GM10248 (cell line): ENCODE measurements at places on chromosomes 5 and 9.

GRCh38 chr9:38281196-38281595 is 111.3 kb upstream of the ALDH1B1 start:
- DNase-seq: no peak

- DNase-seq: no peak
These were observed 726.0 kb downstream of the DNAH5 start for GRCh38 chr5:13218518-13218917.

- no peak for DNase-seq
These were observed 188.3 kb downstream of the GABBR2 start for GRCh38 chr9:98520221-98520960.

GRCh38 chr5:76816110-76816831 is 2.6 kb upstream of the F2RL1 start:
- DNase-seq: no peak

- DNase-seq: no peak
These were observed 83.8 kb upstream of the FAM169A start for GRCh38 chr5:74949976-74950375.

DNA sequence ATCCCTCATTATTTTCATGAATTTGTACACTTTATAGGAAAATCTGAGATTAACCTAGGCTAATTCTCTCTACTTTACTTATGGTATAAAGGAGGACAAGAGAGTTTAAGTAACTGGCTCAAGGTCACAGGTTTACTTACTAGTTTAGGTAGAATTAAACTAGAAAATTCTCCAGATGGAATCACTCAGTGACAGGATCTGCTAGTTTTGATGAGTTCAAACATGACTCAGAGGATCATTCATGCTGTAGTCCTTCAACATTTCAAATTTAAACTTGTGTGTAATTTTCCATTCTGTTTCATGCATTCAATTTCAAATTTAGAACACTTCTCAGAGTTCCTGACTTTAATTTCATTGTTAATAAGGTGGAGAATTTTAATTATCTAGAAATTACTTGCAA is 485.7 kb upstream of the TUSC1 start:
- DNase-seq: no peak

DNA sequence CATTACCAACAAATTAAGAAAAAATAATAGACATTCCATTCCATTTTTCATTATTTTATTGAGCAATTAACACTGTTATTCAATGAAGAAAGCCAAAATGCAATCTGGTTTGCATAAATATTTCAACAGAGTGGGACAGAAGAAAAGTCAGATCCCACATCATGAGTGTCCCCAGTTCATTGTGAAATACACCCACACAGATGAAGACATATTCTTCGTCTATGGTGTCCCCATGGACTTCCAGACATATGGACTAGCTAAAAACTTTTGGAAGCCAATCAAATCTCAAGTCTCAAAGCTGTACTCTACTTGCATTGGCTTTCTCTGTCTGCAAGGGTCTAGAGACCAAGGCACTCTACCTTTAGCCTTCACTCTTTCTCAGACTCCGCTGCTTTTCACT is 194.3 kb downstream of the SEMA5A start:
- DNase-seq: no peak

- DNase-seq: no peak
These were observed 220.5 kb downstream of the SLC12A2 start for GRCh38 chr5:128304088-128304487.

DNA sequence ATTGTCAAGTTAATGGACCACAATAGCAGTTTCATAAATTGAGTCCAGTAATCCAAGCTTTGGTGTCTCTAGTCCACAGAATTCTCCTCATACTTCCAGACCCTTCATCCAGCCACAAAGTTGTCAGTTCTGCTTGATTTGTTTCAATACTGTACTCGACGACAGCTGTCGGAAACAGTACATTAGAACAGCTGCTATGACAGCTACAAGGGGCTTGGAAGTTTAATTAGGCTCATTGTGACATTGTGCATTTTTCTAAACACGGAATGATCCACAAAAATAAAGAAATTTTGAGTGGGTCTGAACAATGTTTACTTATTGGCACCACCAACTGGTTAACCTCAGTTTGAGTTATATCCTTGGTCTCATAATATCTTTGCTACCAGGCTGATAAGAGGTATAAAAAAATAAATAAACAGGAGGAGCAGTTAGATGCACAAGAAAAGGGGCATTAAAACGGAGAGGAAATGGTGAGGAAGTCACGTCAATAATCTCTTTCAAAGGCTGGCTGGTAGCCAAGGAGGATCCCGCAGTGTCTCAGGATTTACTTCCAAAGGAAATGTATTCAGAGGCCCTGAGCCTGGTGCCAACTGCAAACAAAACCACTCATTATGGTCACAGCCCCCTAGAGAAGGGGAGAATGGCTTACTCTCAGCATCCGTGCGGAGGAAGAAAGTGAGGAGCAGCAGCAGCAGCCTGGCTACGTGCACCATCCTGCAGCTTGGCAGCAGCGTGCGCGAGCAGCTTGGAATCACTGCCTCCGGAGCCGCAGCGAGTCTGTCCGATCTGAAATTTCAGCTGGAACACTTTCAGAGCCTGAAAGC is 933.8 kb upstream of the DMAC1 start:
- no peak for DNase-seq

- DNase-seq: no peak
These were observed 35.7 kb upstream of the PLIN2 start for GRCh38 chr9:19162956-19163355.

GRCh38 chr9:71812385-71812784 is 44.1 kb upstream of the CEMIP2 start:
- DNase-seq: no peak

DNA sequence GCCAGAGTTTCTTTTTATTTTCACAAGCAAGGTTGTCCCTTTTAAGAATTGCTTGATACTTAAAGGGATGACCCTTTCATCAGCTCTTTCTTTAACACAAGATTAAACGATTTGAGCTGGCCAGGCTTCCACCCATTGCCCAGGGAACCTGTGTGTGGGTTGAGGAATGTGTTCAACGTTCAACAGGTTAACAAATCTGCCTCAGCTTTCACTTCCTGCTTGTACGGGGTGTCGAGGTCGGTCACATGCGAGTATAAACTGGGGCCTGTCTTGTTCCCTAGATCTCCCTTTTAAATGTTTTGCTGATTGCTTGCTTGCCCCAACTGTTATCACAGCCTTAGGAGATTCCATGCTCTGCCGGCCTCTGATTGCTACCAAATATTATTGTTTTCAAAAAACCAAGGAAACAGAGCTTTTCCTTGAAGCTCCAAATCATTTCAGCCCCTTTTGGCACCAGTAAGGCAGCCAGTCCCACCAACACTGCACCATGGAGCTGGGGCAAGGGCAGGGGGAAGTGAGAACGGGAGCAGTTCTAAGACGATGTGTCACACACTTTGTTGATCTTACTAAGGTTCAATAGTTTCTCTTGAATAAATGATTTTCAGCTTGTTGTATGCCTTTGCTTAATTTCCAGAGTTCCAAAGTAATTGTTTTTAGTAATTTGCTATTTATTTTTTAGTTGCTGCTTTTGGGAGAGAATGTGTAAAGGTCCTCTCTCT is 10.7 kb upstream of the CLK4 start:
- DNase-seq: no peak

DNA sequence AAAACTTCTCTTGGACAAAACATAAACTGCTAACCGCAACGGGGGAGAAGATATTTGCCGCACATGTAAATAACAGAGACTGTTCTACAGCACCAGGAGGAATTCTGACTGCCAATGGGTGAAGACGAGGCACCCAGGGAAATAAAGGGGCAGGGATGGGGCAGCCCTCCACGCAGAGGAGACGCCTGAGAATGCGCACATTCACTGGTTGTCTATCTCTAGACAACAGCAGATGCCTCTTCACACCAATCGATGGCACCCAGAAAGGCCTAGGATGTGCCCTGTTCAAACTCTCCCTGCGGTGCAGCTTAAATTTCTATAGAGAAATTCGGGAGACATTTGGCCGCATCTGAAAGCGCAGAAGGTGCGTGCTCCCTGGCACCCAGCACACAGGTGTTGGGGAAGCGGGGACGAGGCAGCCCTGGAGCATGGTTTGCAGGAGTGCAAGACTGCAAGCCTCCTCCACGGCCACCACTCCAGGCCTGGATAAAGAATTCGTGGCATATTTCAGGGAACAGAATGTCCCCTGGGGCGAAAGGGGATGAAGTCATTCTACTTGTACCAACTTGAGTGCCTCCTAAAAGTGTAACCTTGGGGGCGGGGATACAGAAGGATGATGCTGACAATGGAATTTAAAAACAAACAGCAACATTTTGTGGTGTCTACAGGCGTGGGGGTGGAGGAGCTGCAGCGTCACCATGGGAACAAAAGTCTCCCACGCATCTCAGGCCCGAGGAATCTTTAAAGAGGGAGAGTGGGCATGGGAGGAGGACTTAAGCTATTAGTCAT is 6.3 kb upstream of the IRX2 start:
- DNase-seq: no peak

- no peak for DNase-seq
These were observed 297.9 kb downstream of the TLE1 start for GRCh38 chr9:81391457-81391825.

- DNase-seq: no peak
These were observed 15.3 kb downstream of the TNFSF15 start for GRCh38 chr9:114790521-114790920.

GRCh38 chr9:70561786-70562395 is 147.4 kb upstream of the KLF9 start:
- no peak for DNase-seq

GRCh38 chr5:81703840-81704239 is 47.1 kb downstream of the SSBP2 start:
- no peak for DNase-seq

DNA sequence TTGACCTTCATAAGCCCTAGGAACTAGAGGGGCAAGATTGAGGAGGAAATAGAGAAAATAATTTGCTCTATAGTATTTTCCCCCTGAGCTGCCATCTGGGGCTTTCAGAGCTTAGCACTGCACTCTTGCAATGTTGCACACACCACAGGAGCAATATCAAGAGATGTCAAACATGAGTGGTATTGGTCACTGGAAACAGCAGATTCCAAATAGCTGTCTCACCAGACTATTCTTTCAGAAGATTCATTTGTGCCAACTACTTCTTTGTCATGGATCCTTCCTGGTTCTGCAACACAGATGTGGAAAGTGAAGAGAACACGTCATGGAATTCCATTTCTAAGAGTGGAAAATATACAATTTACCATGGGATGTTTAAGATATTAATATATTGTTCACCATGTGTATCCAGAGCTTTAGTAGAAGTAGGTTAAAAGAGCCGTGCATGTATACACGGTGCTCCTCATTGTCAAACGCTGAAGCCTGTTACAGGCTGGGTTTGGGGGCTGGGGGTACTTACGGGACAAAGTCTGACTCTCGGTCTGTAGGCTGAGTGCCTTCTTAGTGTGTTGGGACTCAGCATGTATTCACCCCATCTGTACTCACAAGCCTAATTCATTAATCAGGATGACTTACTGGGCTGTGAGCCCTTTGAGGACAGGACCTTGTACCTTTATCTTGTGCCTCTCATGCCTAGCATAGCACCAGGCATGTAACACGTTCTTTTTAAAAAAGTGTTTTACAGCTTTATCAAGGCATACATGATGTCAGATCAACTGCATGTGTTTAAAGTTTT is 31.4 kb upstream of the GDNF start:
- DNase-seq: no peak

DNA sequence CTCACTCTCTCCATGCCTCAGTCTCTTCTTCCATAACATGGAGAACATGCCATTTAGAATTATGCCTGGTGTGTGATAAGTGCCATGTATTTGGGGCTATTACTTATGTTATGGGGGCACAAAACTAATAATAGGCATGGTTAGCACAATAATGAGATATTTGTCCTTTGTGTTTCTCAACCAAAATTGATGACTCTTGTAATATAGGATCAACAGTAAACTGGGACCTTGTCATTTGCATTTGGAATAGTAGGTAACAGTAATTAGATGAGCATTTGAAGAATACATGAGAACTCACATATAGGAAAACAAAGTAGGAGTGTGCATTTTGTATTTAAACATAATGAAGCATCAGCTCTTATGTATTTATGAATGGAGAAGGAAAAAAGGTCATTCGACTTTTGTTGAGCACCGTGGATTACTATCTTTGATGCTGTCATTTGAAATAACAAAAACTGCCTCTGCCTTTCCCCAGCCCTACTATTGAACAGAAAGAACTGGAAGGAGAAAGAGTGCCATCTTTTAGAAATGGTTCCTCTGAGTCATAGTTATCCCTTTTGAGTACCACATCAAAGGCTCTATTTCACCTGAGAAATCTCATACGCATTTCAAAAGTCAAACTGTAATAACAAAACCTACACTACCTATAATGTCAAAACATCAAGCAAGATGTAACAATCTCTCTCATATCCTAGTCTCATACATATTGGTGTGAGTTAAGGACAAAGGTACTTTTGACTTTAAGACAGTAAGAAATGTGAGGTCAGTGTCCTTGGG is 655.2 kb downstream of the PDE4D start:
- peak; percentile 9 for DNase-seq

GRCh38 chr5:17056141-17056631 is 120.1 kb upstream of the MYO10 start:
- DNase-seq: no peak

DNA sequence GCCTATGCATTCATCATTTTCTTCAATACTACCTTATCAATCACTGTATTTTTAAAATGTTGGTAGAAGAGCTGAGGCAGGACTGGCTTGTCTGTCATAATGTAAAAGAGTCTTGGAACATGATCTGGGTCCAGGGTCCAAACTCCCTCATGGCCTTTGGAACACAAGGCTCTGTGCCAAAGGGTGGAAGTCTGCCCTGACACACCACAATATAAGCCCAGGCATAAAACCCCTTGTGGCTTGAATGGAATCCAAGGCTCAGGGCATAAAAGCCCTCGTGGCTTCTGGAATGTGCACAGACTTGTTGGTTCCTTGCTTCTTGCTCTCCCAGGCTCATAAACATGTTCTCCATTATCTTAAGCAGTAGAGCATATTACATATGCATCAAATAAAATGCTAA is 48.0 kb downstream of the GABRB2 start:
- no peak for DNase-seq

DNA sequence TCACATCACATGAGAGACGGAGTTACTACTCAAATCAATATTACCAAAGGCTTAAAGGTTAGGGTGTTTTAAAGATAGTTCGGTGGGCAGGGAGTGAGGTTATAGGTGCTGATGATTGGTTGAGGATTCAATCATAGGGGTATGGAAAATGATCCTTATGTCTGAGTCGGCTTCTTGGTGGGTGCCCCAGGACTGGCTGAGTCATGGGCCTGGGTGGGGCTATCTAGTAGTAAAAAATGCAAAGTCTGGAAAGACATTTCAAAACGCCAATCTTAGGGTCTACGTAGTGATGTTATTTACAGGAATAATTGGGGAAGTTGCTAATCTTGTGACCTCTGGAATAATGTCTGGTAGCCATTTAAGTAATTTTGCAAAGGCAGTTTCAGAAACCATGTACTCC is 15.2 kb upstream of the SPIN1 start:
- DNase-seq: no peak

- no peak for DNase-seq
These were observed 214.5 kb downstream of the SEC61B start for GRCh38 chr9:99436616-99437015.
